ENCODE measurements at places on chromosomes 3 and 15.

- DNase-seq, result no peak
Observed at GRCh38 chr3:150038830-150039229, 68.1 kb upstream of the PFN2 start.

DNA sequence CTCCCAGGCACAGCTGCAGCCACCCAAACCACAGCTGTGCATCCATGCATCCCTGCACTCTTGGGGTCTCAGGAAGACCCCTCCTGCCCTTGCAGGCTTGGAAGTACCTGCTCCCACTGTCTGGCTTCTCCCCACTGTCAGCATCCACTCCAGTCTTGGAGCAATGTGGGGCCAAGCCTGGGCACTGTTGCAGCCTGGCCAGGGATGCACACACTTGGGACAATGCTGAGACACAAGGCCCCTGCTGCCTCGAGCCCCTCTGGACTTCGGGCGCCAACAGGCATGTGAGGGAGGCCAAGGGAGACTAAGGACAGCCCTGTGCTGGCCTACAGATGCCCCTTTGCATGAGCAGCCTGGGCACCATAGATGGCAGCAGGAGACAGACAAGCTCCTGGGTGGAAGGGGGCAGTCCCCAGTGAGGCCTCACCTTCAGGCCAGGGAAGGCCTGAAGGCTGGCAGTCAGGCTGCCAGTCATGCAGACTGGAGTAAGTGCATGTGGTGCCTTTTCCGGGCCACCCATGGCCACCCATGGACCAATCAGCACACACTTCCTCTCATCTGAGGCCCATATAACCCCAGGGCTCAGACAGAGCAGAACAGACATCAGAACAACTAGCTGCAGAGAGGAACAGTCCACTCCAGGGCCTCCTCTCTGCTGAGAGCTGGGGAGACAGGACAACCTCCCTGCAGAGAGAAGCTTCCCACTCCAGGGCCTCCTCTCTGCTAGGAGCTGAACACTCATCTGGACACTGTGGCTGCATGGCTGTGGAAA lies 219.0 kb downstream of the VGLL3 start:
- DNase-seq, result no peak

DNA sequence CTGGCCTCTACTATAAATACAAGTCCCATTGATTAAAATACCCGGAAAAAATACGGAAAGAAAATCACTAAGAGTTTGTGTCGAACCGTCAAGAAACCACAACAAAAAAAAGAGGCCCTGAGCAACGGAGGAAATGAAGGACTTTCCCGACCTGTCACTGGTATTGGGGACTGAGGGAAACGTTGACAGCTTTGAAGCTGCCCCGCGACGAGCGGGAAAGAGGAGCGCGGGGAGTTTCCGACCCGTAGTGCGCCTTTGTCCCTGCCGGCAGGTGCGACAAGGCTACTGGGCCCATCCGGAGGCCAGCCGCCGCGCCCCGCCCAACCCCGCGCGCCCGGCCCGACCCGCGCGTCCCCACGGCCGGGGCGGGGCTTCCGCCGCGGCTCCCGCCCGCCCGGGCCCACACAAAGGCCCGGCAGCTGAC lies 416 bp downstream of the PBRM1 start:
- DNase-seq, result peak; percentile 52

GRCh38 chr15:83978588-83978987 lies 257.0 kb upstream of the GOLGA6L4 start:
- no peak for DNase-seq

- no peak for DNase-seq
Observed at GRCh38 chr3:47020311-47020710, 40.8 kb downstream of the NBEAL2 start.

DNA sequence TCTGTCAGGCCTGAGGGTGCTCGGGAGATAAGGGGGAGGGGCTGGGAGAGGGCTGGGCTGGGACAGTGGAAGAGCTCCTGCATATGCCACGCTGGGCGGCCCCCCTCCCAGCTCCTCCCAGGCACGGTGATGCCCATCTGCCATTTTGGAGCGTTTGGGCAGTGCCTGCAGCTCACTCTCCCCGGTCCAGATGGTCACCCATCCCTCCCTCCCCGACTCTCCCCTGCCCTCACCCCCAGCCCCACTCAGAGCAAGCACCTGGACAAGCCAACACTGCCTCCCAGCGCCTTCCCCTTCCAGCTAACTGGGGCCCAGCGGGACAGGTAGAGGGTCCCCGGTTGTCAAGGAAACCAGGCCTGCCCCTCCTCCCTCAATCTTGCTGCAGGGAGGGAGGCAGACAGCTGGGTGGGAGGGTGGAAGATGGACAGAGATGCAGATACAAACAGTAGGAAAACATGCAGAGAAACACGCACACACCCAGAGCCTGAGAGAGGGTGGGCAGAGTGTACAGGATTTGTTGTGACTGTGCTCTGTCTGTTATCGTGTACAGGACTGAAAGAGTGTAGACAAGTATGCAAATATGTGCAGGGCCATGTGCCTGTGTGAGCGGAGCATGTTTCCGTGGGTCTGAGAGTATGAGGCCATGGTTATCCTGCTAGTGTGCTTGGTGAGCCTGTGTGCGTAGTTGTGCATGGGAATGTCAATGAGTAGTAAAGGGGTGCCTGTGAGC lies 17.5 kb upstream of the CORO2B start:
- DNase-seq, result no peak

DNA sequence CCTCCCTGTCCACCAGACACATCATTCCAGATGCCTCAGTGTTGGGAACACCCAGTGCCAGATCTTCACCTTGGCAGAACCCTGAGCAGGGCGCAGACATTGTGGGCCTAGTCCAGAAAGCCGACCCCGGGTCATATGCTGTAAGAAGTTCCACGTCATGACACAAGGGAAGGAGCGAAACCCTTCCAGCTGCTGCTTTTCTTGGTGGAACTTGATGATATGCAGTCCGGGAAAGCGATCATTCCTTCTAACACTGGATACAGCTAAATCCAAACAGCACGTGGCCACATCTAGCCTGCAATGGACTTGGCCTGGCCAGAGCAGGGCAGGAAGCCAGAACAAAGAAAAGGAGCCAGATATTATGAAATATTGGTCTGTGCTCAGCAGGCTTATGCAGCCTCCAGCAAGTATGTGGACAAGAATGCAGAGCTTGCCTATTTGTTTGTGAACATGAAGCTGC lies 22.0 kb downstream of the GASK1A start:
- DNase-seq, result no peak

DNA sequence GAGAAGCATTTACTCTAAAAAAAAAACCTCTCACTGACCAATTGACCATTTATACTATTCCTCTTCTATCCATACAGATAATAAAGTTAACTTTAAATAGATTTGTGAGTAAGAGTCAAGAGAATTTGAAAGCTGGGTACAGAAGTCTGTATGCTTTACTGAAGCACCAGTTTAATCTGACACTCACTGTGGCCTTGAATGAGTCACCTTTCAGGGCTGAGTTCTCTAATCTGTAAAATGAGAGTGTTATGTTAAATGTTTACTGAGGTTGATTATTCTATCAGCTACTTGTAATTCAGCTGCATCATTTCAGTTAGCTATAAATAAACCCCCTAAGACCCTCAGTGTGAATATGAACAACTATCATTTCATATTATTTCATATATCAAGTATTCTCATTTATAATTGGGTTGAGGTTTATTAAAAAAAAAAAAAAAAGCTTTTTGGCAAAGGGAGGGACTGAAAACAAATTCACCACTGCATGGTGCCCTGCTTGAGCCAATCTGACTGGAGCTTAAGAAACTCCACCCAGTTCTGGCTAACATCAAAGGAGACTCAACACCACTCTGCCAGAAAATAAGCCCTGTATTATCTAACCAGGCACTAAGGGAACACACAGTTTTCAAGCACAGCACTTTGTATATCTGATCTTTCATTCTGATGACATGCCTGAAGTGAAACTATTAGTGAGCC lies 2.8 kb downstream of the MAP4 start:
- no peak for DNase-seq

DNA sequence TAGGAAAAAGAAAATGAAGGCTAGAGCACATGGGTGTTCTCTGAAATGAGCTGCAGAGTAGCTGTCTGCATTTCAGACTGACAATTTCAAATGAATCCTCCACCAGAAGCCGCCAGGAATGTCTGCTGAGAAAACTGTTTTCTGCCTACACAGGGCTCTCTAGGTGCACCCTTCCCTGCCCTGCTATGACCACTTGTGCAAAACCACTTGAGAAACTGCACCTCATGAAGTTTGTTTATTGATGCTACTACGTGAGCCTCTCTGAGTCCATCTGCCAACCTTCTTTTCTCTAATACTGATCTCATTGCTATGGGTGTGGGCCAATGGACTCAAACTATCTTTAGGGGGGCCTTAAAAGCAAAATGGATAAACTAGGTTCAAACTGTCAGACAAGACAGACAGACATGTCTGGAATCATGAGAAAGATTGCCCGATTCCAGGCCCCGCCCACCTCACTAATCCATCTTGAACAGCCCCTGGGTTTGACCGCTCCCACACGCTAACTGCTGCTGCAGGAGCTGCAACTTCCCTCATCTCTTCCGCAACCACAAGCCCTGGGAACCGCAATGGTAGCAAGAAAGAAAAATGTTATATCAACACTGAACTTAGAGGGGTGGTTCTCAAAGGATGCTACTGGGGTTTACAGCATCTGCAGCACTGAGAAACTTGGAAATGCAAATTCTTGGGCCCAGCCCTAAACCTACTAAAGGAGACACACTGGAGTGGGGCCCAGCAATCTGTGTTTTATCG lies 9.0 kb upstream of the CD47 start:
- DNase-seq, result no peak

Measured in stimulated activated CD8-positive, alpha-beta memory T cell treated with anti-CD3 and anti-CD28 coated beads, Interleukin-7, amount 100 ng/mL, for 1 hour (primary cell).